Left ventricle myocardium inferior (tissue), 1 donor: ENCODE measurements at places on chromosomes 3 and 15. TPM values are rescaled to one million over a fixed set of nuclear protein-coding genes. Genes with fewer than 3 reads are reported as not detected.

IQCF5 gene
- not detected for total RNA-seq

DPPA2 gene
- total RNA-seq: not detected

GOLGA8T gene
- total RNA-seq: 0.47 TPM

SLCO3A1 gene
- 56.8 TPM for total RNA-seq

ENTPD3 gene
- 0.11 TPM for total RNA-seq

ITIH1 gene
- total RNA-seq: not detected

KLF13 gene
- total RNA-seq: 62.3 TPM

PLD1 gene
- 59.5 TPM for total RNA-seq

CLEC3B gene
- 80.8 TPM for total RNA-seq

NPAP1 gene
- total RNA-seq: not detected
